ENCODE measurements at places on chromosomes 3 and 15.
A peak's percentile ranks its signal among the peaks of the same experiment; 100 is the strongest.

- DNase-seq: peak; percentile 25
Observed at GRCh38 chr3:150917951-150918350, 12.7 kb upstream of the MINDY4B start.

GRCh38 chr3:30448450-30449289, 157.7 kb upstream of the TGFBR2 start:
- no peak for DNase-seq

DNA sequence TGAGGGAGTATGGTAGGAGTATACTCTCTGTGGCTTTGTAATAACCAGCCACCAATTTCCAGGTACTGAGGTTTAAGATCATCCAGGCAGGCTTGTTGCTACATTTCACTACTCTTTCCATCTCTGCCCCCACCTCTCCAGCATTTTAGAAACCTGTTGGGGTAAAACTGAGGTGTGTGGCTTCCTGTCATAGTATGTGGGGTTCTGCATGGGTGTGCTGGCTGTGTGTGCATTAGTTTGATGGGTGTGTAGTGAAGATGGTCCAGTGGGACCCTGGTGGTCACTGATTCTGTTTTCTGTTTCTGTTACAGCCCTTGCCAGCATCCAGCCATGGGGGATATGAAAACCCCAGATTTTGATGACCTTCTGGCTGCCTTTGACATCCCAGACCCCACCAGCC, 34.0 kb downstream of the ZNF592 start:
- no peak for DNase-seq

GRCh38 chr3:23580096-23580713, 225.6 kb upstream of the UBE2E1 start:
- DNase-seq: peak; percentile 88

Measured in bronchial epithelial cell (primary cell).